Heart left ventricle (tissue), 16 donors: ENCODE measurements at places on chromosomes 6 and 20. TPM values are rescaled to one million over a fixed set of nuclear protein-coding genes. Genes with fewer than 3 reads are reported as not detected.

GRCh38 chr20:31801508-31801907 is 17.6 kb upstream of the MYLK2 start:
- no peak overlapping the region for H3K27ac ChIP-seq
- DNase-seq = no peak
- no peak overlapping the region for H3K4me3 ChIP-seq
- H3K36me3 ChIP-seq = peaks cover 26% of the 10 kb centered on the region
- no peaks in the 10 kb centered on the region for H3K4me1 ChIP-seq

DNA sequence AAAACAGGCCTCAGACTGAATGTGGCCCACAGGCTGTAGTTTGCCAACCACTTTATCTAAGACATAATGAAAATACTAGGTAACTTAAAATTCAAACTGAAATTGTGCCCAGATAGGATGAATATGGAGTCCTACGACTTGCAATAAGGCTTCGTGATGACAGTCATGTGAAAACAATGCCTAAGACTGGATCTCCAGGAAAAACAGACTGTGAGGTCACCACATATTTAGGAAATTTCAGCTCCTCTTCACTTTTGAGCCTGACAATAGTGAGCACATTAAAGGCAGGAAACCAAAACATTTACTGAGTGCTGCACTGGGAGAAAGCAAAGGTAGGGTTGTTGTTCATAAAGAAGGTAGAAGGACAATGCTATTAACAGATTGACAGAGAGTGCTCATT is 50.0 kb downstream of the RTN4IP1 start:
- H3K27ac ChIP-seq = no peak overlapping the region
- DNase-seq = no peak
- H3K4me1 ChIP-seq = no peaks in the 10 kb centered on the region
- no peaks in the 10 kb centered on the region for H3K27me3 ChIP-seq
- H3K4me3 ChIP-seq = no peak overlapping the region

- DNase-seq = no peak
- H3K27me3 ChIP-seq = no peaks in the 10 kb centered on the region
- no peak overlapping the region for H3K27ac ChIP-seq
- H3K4me1 ChIP-seq = no peaks in the 10 kb centered on the region
- H3K4me3 ChIP-seq = no peak overlapping the region
These were observed 808.4 kb upstream of the EPHA7 start for GRCh38 chr6:94227741-94228140.

- no peak for DNase-seq
- H3K4me3 ChIP-seq = no peak overlapping the region
- peaks cover 30% of the 10 kb centered on the region for H3K36me3 ChIP-seq
- no peak overlapping the region for H3K27ac ChIP-seq
- H3K4me1 ChIP-seq = no peaks in the 10 kb centered on the region
These were observed 19.4 kb downstream of the ESF1 start for GRCh38 chr20:13765299-13765698.

DNA sequence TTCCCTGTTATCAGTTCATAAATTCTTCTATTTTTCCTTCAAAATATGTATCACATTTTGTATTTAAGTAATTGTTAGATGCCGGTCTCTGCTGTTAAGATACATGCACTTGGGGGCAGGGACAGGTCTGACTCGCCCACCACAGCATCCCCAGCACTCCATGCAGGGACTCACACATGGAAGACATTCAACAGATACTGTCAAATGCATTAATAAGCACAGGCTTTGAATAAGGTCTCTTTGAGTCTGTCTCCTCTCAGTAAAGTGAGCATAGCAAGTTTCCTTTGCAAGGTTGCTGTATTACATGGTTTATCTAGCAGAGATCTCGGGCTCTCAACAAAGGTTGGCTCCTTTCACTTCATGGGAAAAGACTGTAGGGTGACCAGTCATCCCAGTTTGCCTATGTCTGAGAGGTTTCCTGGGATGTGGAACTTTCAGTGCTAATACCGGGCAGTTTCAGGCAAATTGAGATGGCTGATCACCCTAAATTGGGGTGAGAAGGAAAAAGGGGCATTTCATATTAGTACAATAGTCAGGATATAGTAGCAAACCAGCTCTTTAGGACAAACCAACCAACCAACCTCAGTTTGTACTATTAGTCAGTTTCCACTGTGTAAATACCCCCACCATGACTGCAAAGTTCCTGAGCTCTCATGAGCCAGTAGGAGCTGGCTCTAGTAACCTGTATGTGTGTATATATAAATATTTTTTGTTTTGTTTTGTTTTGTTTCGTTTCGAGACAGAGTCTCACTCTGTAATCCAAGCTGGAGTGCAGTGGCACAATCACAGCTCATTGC is 15.0 kb downstream of the JPH2 start:
- no peaks in the 10 kb centered on the region for H3K27me3 ChIP-seq
- no peak overlapping the region for H3K4me3 ChIP-seq
- DNase-seq = no peak
- peaks cover 75% of the 10 kb centered on the region for H3K4me1 ChIP-seq
- no peaks in the 10 kb centered on the region for H3K36me3 ChIP-seq
- H3K27ac ChIP-seq = no peak overlapping the region

- H3K27me3 ChIP-seq = no peaks in the 10 kb centered on the region
- no peak overlapping the region for H3K4me3 ChIP-seq
- no peak for DNase-seq
- no peaks in the 10 kb centered on the region for H3K36me3 ChIP-seq
- H3K27ac ChIP-seq = no peak overlapping the region
These were observed 116.1 kb downstream of the VEGFA start for GRCh38 chr6:43886067-43886461.

- H3K4me1 ChIP-seq = no peaks in the 10 kb centered on the region
- no peak overlapping the region for H3K27ac ChIP-seq
- H3K4me3 ChIP-seq = no peak overlapping the region
- no peaks in the 10 kb centered on the region for H3K27me3 ChIP-seq
These were observed 16.8 kb upstream of the ARFGEF2 start for GRCh38 chr20:48904566-48905296.

GRCh38 chr6:129929433-129929832 is 68.3 kb upstream of the TMEM244 start:
- DNase-seq = no peak
- H3K4me3 ChIP-seq = no peak overlapping the region
- H3K27ac ChIP-seq = no peak overlapping the region

DNA sequence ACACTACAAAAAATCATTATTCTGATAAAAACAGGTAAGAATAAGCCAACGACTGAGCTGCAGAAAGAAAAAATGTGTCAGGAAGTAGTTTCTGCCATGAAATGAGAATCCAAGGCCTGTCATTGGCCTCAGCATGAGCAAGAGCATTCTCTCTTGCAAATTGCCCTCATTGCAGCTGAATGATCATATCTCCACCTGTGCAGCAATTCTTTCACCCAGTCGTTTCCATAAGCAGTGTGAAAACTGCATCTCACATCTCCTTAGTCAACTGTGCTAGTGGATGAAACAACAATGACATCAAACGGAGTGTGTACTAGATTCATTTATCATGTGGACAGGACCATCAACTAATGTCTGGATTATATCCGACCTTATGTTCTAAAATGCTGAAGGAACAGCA is 88.2 kb upstream of the STXBP5 start:
- no peaks in the 10 kb centered on the region for H3K27me3 ChIP-seq
- H3K27ac ChIP-seq = no peak overlapping the region
- H3K36me3 ChIP-seq = no peaks in the 10 kb centered on the region
- H3K4me1 ChIP-seq = no peaks in the 10 kb centered on the region

- no peaks in the 10 kb centered on the region for H3K27me3 ChIP-seq
- no peak for DNase-seq
- H3K36me3 ChIP-seq = no peaks in the 10 kb centered on the region
- no peaks in the 10 kb centered on the region for H3K4me1 ChIP-seq
These were observed 389.4 kb downstream of the RNGTT start for GRCh38 chr6:88574031-88574430.

DNA sequence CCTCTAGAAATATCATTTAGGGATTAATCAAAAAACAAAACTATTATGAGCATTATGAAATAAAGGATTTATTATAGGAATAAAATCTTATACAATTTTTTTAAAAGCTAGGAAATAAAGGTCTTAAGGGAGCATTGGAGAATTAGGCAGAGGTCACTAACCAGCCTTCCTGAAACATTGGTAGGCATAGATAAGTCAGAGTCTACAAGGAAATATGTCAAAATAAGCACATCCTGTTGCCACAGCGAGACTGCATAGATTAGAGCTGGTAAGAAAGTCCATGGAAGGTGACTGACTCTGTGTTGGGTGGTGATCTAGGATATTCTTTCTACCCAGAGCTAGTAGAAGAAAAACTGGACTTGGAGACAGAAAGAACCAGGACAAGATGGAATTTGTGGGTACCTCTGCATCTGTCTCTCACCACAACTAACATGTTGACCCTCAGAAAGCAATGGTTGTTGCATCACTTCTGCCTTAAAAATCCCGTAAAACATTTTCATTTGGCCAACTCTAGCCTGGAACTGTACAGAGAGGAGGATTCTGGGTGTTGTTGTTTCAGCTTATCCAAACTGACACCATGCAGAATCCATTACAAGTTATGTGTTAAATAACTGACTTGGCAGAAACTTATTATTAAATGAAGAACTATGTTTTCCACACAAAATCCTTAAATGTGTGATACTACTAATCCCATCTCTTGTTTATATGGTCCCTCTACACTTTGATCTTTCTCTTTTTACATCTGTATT is 77.1 kb downstream of the FBXO5 start:
- H3K4me1 ChIP-seq = no peaks in the 10 kb centered on the region
- H3K36me3 ChIP-seq = no peaks in the 10 kb centered on the region
- H3K27ac ChIP-seq = no peak overlapping the region
- no peaks in the 10 kb centered on the region for H3K27me3 ChIP-seq
- DNase-seq = no peak
- H3K4me3 ChIP-seq = no peak overlapping the region

KIF25 gene
- polyA plus RNA-seq = 0.12 TPM

FNDC11 gene
- polyA plus RNA-seq = 0.14 TPM

FGD2 gene
- polyA plus RNA-seq = 6.9 TPM

HTR1E gene
- polyA plus RNA-seq = not detected

GNAS-AS1 gene
- polyA plus RNA-seq = 0.91 TPM

SYCP2L gene
- polyA plus RNA-seq = 0.10 TPM

HAO1 gene
- polyA plus RNA-seq = not detected
